Memory B cell (primary cell): ENCODE measurements at places on chromosomes 6 and 20.

- DNase-seq = no peak
Measured at GRCh38 chr6:37866590-37867507, 47.3 kb downstream of the ZFAND3 start.

DNA sequence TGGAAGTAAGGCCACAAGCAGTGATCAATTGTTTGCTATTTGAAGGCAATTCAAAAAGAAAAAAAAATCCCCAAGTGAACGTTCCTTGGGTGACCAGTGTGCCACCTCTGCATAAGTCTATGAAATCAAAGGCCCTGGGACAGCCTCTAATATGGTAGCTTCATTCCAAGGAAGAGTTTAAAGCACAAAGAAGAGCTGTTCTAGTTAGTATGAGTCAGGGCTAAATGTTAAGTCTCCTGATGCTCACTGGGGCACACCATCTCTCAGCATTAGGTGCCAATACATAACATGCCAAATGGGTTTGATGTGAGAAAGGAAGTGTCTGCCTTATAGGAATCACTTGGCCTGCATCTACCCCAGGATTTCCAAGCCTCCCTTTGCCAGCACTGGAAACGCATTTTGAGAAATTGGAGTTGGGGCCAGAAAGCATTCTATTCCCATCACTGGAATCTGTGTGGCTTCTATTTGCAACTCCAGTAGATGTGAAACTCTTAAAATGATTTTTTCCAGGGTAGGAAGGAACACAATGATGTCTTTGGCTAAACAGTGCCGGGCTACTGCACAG, 13.0 kb downstream of the UNC5CL start:
- DNase-seq = no peak

- DNase-seq = no peak
Measured at GRCh38 chr20:56202493-56203077, 45.9 kb upstream of the MC3R start.

- no peak for DNase-seq
Measured at GRCh38 chr6:22468256-22468965, 101.0 kb upstream of the HDGFL1 start.

GRCh38 chr20:34895465-34895864, 19.1 kb downstream of the ACSS2 start:
- DNase-seq = no peak

- no peak for DNase-seq
Measured at GRCh38 chr6:99241905-99242534, 107.5 kb downstream of the FAXC start.

DNA sequence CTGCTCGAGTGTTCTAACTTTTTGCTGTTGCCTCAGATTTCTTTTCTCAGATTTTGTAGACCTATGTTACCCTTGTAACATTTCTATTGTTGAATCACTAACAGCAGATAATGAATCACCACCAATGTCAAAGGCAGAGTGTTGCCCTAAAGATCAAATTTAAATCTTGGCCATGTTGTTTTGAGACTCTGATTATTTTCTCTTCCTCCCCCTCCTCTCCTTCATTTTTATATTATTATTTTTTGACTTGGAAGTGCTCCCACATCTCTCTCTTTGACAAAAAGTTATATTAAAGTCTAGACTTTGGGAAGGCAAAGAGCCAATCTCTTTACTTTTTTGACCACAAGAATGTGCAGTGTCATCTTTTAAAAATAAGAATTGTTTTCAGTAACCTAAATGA, 422.7 kb downstream of the NKAIN2 start:
- no peak for DNase-seq

DNA sequence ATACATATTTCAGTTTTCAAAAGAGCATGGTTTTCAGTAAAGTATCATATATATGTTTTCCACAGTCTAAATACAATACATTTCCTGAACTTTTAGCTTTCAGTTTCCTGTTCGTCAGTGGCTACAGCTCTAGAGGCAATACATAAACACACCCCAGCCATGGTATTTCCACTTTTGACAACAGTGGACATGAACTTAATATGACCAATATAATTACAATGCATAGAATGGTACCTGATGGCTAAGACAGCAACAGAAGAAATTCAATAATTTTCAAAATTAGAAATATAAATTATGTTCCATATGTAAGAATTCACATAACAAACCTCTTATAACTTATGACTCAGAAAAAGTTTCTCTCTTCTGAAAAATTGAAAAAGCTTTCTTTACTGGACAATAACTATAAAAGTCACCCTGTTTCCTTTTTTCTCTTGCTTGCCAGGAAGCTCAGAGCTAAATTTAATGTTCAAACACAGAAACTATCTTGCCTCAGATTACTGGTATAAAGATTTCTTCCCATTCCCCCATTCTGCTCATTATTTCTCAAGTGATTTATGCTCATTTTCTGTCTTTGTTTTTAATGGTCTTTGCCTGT, 19.2 kb downstream of the FKBP5 start:
- DNase-seq = no peak

DNA sequence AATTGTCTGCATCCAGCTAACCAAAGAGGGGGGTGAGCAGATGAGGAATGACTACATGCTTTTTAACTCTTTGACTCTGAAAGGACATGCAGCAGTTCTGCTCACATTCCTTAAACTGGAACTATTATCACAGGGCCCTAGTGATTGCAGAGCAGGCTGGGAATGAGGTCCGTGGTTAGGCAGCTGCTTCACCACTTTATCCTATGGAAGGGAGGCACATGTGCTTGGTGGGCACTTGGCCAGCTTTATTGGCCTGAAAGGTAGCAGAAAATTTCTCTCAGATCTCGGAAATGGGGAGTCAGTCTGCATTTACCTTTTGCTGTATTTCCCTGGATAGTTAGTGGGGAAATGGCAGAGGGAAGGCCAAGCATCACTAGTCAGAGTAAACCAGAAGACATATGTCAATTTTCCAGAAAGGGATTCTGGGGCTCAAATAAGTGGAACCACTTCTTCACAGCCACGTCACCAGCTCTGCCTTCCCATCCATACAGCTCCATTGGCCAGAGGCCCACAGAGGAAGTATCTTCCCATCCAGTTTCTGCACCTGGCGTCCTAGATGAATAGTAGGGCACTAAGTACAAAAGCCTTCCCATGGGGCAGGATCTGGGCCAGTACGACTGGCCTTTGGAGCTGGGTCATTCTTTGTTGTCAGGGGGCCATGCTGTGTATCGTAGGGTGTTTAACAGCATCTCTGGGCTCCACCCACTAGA, 444.8 kb downstream of the PTPRT start:
- no peak for DNase-seq

DNA sequence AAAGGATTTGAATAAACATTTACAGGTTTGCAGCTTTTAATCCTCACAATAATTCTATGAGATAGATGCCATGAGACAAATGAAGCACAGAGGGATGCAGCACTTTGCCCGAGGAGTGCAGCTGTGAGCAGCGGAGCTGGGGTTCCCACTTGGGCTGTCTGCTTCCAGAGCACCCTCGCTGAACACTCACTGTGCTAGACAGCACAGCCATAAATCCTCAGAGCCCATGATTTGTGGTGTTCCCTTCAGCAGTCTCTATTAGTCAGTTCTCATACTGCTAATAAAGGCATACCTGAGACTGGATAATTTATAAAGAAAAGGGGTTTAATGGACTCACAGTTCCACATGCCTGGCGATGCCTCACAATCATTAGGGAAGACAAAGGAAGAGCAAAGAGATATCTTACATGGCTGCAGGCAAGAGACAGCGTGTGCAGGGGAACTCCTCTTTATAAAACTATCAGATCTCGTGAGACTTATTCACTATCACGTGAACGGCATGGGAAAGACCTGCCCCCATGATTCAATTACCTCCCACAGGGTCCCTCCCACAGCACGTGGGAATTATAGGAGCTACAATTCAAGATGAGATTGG, 25.3 kb upstream of the CTAGE9 start:
- no peak for DNase-seq

- DNase-seq = no peak
Measured at GRCh38 chr20:431012-431904, 23.2 kb downstream of the RBCK1 start.

- DNase-seq = no peak
Measured at GRCh38 chr20:40963505-40963845, 65.1 kb upstream of the TOP1 start.

- DNase-seq = no peak
Measured at GRCh38 chr6:169229615-169230321, 23.9 kb downstream of the THBS2 start.

DNA sequence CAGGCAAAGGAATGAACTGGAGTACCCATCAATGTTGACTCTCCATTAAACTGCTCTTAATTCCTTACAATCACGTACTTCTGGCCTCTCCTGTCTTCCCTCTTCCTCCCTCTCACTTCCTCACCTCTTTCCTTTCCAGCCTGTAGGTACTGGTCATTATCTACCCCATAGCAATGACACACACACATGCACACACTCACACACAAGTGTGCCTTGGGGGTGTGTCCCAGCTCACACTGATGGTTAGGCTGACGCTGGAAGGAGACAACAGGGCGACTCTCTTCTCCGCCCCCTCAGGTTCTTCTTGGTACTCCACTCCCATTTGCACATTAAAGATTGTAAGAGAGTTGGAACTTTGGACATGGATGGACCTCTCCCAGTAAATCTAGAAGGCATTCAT, 14.0 kb upstream of the SERPINB9 start:
- DNase-seq = no peak

- DNase-seq = no peak
Measured at GRCh38 chr20:17871181-17871580, 97.4 kb downstream of the SNX5 start.

DNA sequence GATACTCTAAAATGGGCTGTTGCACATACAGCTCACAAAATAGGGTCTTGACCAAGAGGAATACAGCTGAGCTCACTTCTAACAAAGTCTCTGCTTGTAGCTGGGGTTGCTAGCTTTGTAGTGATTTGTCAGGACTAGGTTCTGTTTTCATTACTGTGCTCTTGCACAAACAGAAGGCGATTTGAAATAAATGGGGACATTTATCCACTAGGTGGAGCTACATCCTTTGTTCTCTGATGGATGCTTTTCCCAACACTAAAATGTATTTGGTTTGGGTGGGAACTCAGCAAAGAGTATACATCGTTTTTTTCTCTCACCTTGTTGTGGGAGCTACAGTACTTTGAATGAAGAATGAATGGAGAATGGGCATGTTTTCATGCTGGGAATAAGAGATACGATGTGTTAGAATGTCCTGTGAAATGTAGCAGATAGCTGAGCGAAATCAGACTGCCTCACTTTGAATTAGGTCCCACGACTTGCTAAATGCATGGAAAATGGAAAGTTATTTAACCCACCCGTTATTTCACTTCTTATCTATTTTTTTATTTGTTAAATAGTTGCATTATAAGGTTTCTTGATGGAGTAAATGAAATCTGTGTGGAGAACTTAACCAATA, 494.7 kb upstream of the MAP3K7 start:
- DNase-seq = no peak

DNA sequence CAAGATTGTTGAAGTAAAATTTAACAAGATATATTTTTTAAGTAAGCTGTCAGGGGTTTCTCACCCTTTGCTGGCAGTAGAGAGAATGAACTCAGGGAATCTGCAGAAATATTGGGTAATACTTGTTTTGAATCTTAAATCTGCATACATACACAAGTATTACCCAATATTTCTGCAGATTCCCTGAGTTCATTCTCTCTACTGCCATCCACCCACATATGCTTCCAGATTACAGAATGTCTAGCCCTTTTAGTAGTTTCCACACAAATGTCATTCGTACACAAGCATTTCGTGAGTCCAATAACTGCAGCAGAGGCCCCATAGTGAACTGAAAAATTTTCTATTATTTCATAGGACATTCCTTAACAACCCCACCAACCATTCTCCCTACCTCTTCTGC, 69.6 kb upstream of the TNFRSF21 start:
- DNase-seq = no peak

DNA sequence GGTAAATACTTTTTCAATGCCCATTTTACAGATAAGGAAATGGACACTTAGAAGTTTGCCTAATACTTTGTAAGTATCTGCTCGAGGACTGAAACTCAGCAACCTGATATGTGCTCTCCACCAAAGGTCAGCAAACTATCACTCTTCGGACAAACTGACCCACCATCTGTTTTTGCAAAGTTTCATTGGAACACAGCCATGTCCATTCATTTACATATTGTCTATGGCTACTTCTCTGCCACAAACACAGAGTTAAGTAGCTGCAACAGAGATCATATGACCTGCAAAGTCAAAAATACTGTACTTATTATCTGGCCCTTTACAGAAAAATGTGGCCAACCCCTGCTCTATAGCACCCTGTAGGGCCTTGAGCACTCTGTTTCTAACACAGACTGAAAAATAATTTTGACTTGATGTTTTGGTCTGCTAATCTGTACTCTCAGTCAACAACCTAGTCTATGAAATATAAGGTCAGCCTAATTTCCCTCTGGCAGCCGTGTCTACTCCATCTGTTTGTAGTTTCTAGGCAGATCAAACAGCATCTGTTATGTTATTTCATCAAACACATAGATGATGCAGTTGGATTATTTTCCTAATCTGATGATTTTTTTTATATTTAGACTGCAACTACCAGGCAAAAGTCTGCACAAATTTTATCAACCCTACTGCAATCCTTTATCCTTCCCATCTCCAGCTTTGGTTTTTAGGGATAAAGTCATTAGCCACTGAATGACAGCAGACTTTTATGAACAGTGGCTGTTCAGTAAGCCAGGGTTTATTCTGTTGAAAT, 41.4 kb upstream of the BEND6 start:
- DNase-seq = no peak

- no peak for DNase-seq
Measured at GRCh38 chr20:38293491-38294065, 10.4 kb upstream of the BPI start.

GRCh38 chr6:137282254-137282653, 63.1 kb upstream of the IFNGR1 start:
- DNase-seq = no peak

DNA sequence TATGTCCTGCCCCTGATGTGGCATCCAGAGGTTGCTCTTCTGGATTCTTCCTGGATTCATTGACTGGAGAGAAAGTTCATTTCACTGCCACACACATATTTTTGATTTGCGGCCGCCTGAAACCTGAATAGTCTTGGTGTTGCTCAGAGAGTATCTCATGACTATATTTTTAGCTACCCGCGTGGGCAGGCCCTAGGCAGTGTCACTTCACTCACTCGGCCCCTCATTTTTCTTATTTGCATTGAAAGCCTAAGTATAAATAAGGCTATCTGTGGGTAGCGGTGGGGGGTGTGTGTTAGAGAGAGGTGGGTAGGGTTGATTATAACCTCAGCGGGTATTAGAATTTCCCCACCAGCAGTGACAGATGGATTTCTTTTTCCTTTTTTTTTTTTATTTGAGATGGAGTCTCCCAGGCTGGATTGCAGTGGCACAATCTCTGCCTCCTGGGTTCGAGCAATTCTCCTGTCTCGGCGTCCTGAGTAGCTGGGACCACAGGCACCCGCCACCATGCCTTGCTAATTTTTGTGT, 113.5 kb downstream of the JARID2 start:
- DNase-seq = no peak

- DNase-seq = no peak
Measured at GRCh38 chr6:73558624-73559398, 38.0 kb upstream of the EEF1A1 start.

GRCh38 chr6:56786256-56786655, 143.6 kb upstream of the DST start:
- DNase-seq = no peak
